Activated CD4-positive, alpha-beta T cell treated with anti-CD3 and anti-CD28 coated beads, Interleukin-2, amount 50 U/mL, for 1 hour (primary cell): ENCODE measurements at places on chromosomes 5 and 9.

GRCh38 chr9:4113711-4114110, 186.2 kb downstream of the GLIS3 start:
- no peak for DNase-seq

DNA sequence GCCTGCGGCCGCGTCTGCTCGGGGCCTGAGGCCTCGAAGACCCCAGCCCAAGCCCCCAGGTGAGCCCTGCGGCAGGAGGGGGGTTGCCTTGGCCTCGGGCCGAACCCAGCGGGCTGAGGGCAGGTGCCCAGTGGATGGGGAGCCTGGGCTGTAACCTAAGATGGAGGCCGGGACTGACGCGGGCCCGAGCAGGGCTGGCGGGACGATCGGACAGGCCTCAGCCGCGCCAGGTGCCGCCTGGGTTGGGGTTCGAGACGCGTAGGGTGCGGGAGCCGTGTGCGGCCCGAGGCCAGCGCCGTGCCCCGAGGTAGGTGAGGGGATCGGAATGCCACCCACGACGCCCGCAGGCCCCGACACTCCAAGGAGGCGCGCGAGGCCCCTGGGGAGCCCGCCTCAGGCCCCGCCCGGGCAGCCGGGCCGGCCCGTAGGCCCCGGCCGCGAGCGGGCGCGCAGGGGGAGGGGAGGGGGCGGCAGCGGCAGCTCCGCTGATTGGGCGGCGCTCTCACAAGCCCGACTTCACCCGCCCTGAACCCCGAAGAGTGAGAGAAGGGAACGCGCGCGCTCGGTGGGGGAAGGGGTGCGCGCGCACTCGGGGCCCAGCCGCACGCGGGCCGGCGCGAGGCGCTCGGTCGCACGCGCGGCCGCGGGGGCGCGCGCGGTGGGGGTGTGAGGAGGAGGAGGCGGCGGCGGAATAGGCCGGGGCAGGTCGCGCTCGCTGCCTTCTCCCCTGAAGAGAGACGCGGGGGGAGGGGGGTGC, at the start of gene NSD1:
TSS of gene NSD1 (plus strand) at position 678 of the 757 bp plus-strand sequence. CDS start 1,331 bp downstream, outside the sequence.
- peak; percentile 88 for DNase-seq

GRCh38 chr9:133777068-133777791, 39.1 kb upstream of the SARDH start:
- DNase-seq, result no peak

GRCh38 chr9:95389373-95389772, 71.9 kb upstream of the FANCC start:
- DNase-seq, result no peak

GRCh38 chr9:133818444-133818843, 80.3 kb upstream of the SARDH start:
- no peak for DNase-seq

- DNase-seq, result no peak
Measured at GRCh38 chr9:1202512-1203280, 152.5 kb downstream of the DMRT2 start.
